ENCODE measurements at places on chromosomes 3 and 15. TPM values are rescaled to one million over a fixed set of nuclear protein-coding genes. Genes with fewer than 3 reads are reported as not detected.
A peak's percentile ranks its signal among the peaks of the same experiment; 100 is the strongest.

KIF15 gene
- polyA plus RNA-seq = 39.8 TPM

SLC51B gene
- 8.3 TPM for polyA plus RNA-seq

NUP210 gene
- 28.9 TPM for polyA plus RNA-seq

RTP1 gene
- polyA plus RNA-seq = not detected

CCDC14 gene
- 218 TPM for polyA plus RNA-seq

IGSF10 gene
- 3.5 TPM for polyA plus RNA-seq

GRCh38 chr3:29919571-29919970 lies 638.7 kb downstream of the RBMS3 start:
- DNase-seq = no peak

DNA sequence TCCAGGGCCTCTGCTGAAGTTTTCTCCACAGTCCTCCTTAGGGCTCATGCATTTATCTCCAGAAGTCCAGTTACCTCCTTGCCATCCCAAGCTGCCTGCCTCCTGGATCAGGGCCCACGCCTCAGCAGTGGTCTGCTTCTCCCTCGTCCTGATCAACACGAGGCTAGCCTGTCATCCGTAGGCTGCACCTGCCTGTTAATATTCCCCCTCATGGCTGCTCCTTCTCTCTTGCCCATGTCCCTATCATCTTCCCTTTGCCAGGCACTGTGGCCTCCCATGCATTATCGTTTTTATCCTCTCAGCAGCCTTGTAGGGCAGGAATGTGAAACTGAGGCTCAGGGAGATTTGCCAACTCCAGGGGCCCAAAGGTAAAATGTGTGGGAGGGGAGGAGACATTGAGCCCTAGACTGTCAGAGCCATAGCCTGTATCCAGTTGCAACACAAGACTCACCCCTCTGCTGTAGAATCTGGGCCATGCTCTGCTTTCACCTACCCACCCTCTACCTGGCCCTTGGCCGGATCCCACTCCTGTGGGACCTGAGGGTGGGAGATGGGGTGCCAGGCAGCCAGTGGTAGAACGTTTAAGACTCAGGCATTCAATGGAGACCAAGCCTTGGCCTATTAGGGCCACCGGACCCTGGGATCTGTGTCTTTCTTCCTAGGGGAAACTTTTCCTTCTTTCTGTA lies 4.6 kb downstream of the GRM2 start:
- DNase-seq = no peak

DNA sequence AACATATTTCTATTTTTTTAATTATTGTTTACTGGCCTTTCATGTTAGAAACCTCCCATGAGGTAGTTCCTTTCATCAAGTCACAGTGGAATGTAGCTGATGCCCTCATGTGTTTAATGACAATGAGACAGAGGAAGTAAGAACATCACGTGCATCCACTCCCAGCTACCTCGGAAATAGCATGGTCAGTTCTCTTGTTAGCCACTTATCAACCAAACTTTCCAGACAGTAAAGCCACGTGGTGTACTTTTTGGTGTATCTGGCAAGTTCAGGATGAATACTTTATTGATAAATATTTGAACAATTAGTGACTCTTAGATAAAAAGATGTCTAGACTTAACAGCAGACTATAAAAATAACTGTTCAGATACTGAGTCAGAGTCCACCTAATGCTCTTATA lies 781.7 kb downstream of the MECOM start:
- no peak for DNase-seq

DNA sequence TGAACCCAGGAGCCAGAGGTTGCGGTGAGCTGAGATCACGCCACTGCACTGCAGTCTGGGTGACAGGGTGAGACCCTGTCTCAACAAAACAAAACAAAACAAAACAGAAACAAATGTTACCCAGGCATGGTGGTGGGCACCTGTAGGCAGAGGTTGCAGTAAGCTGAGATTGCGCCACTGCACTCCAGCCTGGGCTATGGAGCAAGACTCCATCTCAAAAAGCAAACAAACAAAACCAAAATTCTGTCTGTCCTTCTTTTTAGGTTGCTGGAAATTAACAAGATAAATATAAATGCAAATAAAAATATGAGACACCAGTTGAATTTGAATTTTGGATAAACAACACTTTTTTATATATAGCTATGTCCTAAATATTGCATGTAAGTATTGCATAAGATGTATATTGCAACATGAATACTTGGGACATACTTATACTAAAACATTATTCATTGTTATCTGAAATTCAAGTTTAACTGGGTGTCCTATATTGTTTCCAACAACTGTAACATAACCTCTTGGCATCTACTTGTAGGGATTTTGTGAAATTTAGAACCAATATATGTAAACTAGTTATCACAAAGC lies 4.7 kb upstream of the CEP97 start:
- DNase-seq = no peak

- no peak for DNase-seq
Measured at GRCh38 chr3:72947715-72948490, 48.7 kb upstream of the PPP4R2 start.

DNA sequence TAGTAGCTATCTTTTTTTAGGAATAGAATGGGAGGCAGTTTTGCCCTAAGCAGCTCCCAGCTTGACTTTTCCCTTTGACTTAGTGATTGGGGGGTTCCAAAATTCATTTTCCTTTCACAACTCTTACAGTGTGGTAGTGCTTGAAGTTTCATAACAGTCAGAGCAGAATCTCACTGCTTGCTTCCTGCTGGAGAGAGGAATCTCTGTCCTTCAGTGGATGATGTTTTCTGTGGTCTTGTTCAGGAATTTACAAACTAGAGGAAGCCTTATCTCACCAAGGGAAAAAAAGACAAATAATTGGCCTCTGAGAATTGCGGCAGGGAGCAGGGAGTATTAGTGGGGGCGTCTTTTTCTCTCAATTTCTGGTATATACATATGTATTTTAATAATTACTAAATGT lies 326.6 kb upstream of the C2CD4B start:
- DNase-seq = no peak

DNA sequence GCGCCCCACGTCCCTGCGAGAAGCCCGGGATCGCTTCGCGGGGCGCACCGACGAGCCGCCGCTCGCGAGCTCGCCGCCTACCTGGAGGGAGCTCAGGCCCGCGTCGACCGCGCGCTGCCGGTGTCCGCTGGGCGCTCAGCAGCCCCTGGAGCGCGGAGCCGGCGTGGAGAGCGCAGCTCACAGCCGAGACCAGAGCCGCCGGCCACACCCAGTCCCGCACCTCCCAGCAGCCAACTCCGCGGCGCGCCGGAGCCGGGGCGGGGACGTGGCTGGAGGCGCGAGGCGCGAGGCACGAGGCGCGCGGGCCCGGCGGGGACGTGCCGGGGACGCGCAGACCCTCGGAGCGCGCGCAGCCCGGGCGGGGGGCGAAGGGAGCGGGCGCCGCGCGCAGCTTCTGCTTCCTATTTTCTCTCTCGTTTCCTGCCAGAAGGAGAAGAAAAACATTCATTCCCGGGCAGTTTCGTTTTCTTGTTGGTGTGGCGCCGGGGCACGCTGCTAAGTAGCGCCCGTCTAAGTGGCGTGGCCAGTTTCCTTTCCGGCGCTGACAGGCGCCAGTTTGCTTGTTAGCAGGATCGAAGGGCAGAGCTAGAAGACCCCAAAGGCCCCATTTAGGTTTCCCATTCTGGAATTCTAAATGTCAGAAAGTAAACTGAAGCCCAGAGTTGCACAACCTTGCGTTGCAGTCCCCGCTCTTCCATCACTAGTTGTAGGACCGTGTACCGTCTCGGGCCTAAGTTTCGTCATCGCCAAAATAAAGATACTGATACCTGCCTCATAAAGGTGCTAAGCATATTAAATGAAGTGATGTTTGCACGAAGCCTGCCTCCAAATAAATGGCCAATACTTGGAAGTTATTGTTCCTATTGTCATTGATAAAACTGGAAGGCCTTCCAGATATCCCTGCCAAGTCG lies at the start of gene GNB4:
Gene GNB4 (minus strand): TSS at position 206 of the 911 bp plus-strand sequence. CDS start 25,270 bp downstream, outside the sequence.
- peak; percentile 82 for DNase-seq

DNA sequence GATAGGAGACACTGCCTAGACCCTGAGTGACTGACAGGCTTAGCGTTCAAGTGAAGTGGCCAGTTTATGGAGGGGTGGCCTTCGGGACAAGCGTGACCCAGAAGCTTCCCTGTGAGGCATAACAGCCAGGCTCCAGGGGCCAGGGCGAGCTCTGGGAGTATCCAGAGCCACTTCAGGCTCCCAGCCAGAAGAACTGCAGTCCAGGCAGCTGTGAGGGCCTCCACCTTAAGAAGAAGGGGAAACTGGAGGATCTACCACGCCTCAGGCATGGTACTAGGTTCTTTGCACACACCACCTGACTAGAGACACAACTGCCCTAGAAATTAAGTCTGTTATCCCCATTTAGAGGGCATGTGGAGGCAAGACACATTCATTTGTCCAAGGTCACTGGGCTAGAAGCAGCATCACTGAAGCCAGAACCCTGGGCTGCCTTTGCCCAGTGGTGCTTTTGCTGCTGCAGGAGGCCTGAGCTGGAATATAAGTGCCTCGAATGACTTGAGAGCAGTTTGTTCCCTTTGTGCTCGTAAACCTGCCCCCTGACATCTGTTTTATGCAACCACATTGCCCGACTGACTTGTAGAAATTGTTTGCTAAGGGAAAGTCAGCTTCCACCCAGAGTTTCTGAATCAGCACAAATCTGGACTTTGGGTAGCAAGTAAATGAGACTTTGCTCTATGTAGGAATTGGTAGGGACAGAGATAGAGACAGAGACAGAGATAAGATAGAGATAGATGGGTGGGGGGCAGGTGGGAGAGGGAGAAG lies 23.3 kb downstream of the RASGRF1 start:
- DNase-seq = no peak

- DNase-seq = no peak
Measured at GRCh38 chr3:110944782-110945181, 126.8 kb upstream of the NECTIN3 start.

DNA sequence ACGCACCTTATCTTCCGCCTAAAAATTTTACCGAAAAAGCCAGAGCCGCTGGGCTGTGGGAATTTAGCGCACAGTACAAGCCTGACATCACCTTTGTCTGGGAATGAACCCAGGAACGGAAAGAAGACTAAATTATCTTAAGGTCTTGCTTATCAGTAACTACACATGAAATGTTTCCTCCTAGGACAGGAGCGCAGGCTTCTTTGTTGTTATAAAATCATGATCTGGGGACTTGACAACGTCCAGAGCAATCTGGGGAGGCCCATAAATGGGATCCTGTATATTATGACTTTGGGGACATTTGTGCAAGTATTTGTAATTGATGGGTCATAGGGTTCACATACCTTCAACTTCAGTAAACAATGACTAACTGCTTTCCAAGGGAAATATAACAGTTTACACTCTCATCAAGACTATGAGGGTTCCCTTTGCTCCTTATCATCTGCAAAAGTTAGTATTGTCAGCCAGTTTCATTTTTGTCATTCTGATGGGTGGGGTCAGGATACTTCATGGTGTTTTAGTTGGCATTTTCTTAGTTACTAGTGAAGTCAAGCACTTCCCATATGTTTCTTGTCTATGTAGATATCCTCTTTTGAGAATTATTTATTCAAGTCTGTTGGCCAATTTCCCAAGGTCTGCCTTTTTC lies 213.9 kb upstream of the PFN2 start:
- peak; percentile 29 for DNase-seq

GRCh38 chr3:61218504-61218903 lies 32.7 kb downstream of the FHIT start:
- no peak for DNase-seq

GRCh38 chr15:63940966-63941620 lies 105.2 kb downstream of the DAPK2 start:
- DNase-seq = no peak

- DNase-seq = no peak
Measured at GRCh38 chr3:127291611-127292010, 3.8 kb upstream of the PRR20G start.

GRCh38 chr3:155702745-155703591 lies 41.9 kb downstream of the PLCH1 start:
- DNase-seq = no peak

- DNase-seq = no peak
Measured at GRCh38 chr15:80568876-80569605, 126.1 kb upstream of the ABHD17C start.

- DNase-seq = no peak
Measured at GRCh38 chr3:149406244-149406752, 28.8 kb upstream of the TM4SF1 start.

DNA sequence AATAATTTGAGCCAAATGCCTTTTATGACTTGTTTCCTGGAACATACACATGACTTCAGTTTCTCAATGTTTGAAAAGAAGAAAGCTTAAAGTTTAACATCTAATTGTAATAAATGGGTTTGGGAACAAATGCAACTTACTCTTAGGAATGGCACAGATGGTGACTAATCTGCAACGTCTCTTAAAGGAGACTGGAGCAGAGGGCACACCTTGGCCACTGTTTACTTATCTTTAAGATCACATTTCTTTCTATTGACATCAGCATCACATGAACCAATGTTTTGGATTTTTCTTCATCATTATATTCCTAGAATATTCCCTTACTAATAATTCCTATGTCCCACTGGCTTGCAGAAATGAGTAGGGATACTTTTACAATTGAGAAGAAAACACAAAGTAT lies 229.5 kb downstream of the CHL1 start:
- DNase-seq = no peak

GRCh38 chr15:32888221-32888761 lies 170.5 kb downstream of the GREM1 start:
- no peak for DNase-seq

GRCh38 chr3:72738752-72739530 lies 109.3 kb downstream of the SHQ1 start:
- peak; percentile 53 for DNase-seq

GRCh38 chr3:58868097-58868779 lies 181.6 kb downstream of the CFAP20DC start:
- DNase-seq = no peak

- no peak for DNase-seq
Measured at GRCh38 chr3:158097593-158098308, 8.5 kb downstream of the SHOX2 start.

DNA sequence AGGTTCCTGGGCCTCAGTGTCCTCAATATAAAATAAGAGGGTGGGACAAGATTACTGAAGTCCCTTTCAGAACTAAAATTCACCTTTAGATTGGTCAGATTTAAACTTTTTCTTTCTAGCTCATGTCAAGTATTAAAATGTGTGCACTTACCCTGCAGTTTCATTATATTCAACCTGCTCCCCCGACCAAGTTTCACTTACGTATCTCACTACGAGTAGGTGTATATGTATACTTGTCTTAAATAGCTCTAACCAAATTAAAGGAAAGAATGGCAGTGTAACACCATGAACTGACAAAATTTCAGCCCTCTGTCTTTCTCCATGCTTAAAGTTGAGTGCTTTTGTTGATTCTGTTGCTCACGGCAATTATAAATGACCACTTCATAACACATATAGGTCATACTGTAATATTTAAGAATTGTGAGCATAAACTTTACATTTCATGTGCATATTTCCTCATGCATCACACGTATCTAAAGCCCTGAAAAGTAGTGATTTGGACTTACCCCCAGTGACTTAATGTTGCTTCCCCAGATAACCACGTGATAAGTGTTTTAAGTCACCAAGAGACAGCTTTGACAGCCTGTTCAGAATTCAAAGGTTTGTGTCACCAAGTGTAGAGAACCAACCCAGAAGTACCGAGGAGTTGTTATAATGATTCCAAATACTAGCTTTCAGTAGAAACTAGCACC lies 70.0 kb downstream of the PGPEP1L start:
- DNase-seq = no peak

GRCh38 chr15:34994925-34995324 lies 6.8 kb upstream of the ZNF770 start:
- no peak for DNase-seq

Measured in left kidney (tissue), 8 donors.